ENCODE measurements at places on chromosomes 1 and 21.
A peak's percentile ranks its signal among the peaks of the same experiment; 100 is the strongest.

- no peak for DNase-seq
These were observed 35.4 kb upstream of the ZNF281 start for GRCh38 chr1:200445213-200445612.

- no peak for DNase-seq
These were observed at the start of gene CCDC190 for GRCh38 chr1:162861101-162861500. TSS of gene CCDC190 (minus strand) at chr1:162861175. CDS start at chr1:162859646, 1,529 bp downstream.

- DNase-seq: no peak
These were observed 694 bp upstream of the MRPL9 start for GRCh38 chr1:151763990-151764389.

DNA sequence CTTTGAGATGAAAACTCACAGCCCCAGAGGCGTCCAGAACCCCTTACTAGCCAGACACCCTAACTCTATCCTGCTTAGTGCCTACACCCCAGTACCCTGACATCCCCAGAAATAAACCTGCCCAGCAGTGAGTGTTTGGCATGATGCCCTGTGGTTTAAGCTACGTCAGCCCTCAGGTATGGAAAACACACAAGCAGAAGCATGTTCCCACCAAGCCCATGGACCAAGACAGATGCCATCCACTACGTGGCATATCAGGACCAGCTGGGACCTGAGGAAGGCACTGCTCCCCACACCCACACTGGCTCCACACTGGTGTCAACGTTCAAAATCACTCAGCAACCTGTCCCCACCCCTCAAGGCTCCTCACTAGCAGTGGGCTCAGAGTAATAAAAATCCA is 116.4 kb downstream of the SYT2 start:
- no peak for DNase-seq

GRCh38 chr1:218751208-218751948 is 406.2 kb downstream of the TGFB2 start:
- no peak for DNase-seq

GRCh38 chr1:31289021-31289420 is 7.6 kb downstream of the SNRNP40 start:
- DNase-seq: no peak

DNA sequence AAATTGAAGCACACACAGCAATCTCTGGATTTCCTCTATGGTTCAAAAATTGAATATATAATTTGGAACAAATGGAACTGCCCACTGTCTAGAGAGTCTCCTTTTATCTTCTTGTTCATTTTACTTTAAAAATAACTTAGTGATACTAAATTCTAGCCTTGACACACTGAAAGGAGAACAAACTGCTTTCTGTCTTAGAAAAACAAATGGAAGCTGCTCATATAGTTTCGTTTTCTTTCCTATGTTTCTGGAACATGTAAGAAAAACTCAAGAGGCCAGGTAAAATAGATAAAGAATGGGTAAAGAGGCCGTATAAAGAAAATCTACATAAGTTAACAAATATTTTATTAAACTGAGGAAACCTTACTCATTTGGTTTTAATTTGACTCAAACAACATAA is 332.7 kb downstream of the NEGR1 start:
- no peak for DNase-seq

DNA sequence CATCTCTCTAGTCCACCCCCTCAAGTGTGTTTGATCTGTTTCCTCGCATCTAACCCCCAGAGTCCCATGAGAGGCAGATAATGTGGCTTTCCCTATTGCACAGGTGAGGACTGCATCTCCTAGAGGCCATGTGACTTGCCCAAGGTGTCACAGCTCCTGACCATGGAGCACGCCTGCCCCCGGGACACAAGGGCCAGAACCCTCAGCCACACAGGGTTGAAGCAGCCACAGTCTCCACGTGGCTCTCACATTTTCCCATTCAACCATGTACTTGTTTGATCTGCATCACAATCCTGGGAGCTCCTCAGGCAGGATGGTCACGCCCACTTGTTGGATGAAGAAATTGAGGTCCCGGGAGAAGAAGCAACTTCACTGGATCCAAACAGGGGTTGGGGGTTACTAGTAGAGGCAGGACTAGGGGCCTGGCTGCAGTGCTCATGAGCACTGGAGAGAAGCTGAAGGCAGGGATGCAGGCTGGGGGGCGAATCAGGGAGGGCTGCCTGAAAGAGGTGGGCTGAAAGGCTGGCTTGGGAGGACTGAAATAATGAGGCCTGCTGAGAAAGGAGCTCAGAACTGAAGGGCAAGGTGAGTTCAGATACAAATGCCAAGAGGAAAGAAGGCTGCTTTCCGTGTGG is 207.9 kb downstream of the PTPRU start:
- DNase-seq: no peak

DNA sequence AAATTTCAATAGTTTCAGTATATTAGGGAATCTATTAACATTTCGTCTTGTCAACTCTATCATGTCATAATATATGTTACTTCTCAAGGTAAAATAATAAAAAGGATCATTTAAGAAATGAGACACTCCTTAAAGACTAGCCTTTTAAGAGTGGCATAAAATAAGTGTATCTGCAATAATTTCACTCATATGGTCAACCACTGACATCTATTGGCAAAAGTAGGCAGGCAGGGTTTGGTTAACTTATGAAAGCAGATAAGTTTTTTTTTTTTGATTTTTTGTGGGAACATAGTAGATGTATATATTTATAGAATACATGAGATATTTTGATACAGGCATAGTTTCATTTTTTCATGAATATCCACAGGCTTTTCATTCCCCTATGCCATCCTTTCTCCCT is 5.5 kb upstream of the RGS21 start:
- peak; percentile 54 for DNase-seq

GRCh38 chr1:232186931-232187330 is 443.0 kb downstream of the SIPA1L2 start:
- DNase-seq: no peak

DNA sequence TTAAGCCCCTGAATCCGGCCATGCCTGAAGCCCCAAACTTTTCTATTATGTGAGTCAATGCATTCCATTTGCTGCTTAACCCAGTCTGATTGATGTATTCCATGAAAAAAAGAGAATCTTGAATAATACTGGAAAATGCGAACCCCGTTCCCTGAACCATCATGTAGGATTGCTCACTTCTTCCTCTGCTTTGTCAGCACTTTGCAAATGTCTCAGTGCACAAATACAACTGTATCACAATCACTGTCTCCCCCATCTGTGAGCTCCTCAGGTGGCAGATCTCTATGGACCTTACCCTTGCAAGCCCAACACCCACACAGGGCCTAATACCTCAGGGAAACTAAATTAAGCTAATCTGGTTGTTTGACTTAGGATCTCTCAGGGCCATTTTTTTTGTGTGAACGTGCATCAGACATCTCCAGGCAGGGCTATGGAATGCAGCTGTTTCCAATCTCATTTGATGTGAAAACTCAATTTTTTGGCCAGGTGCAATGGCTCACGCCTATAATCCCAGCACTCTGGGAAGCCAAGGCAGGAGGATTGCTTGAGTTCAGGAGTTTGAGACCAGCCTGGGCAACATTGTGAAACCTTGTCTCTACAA is 2.1 kb upstream of the RCAN3 start:
- DNase-seq: no peak

GRCh38 chr21:36507397-36508018 is 27.6 kb upstream of the CLDN14 start:
- no peak for DNase-seq

DNA sequence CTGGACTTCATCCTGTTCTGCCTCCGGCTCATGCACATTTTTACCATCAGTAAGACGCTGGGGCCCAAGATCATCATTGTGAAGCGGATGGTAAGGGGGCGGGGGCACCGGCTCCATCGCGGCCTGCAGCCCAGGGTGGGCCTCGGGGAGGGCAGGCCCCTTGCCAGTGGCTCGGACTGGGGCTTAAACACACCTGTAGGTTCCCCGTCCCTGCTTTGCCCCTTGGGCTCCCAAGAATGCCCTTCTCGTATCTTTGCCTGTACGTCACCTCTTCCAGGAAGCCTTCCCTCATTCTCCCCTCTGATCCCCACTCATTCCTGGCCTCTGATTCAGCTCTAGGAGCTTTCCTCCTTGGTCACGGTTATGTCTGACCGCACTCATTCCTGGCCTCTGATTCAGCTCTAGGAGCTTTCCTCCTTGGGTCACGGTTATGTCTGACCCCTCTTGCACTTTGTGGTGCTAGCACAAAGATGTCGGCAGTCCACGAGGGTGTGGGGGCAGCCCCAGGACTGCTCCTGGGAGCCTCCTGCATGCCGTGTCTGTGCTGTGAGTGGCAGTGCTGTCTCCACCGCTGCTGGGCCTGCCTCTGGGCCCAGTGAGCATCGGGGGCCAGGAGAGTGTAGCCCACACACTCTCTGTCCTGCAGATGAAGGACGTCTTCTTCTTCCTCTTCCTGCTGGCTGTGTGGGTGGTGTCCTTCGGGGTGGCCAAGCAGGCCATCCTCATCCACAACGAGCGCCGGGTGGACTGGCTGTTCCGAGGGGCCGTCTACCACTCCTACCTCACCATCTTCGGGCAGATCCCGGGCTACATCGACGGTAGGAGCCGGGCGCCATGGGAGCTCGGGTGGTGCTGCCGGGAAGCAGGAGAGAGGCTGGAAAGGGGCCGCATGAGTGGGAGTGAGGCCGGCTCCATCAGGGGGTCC is 49.1 kb upstream of the LRRC3 start:
- DNase-seq: no peak

- no peak for DNase-seq
These were observed 139.9 kb downstream of the TPR start for GRCh38 chr1:186234976-186235686.

GRCh38 chr1:93219443-93219842 is 38.9 kb downstream of the CCDC18 start:
- no peak for DNase-seq

DNA sequence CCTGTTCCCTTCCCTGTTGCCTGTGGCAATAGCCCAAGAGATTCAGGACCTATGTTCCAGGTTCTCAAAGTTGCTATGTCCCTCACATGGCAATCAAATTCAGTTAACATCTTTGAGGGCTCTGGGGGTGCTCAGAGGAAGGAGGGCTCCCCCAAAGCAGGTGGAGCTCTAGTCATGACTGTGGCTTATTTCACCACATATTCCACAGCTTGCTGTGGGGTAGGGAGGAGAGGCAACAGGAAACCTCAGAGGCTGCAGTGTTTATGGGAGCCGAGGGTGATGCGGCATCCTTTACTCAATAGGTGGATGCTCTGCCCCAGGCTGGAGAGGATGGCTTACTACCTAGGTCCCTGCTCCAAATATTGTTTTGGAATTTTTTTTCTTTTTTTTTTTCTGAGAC is 1.2 kb upstream of the MKNK1 start:
- DNase-seq: no peak

GRCh38 chr1:197519741-197520334 is 251.8 kb downstream of the CRB1 start:
- DNase-seq: no peak

DNA sequence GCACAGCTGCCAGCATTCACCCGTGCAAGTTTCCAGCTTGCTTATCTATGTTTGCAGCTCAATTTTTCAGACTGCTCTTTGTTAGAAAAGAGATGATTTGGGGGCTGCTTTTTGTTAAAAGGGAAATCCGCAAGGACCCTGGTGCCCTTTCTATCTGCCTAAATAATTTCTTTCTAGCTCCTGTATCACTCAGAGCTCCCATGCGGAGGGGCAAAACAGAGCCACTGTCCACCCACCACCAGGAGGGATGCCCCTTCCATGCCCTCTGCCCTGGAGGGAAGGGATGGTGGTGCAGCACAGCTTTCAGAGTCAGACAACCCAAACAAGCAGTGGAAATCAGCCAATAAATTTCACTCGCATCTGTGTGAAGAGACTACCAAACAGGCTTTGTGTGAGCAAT is 13.9 kb upstream of the SLC5A9 start:
- no peak for DNase-seq

Data from NCI-H1417 (cell line).